ENCODE measurements at places on chromosomes 1 and 21.

GRCh38 chr1:29123053-29123886 is 433 bp downstream of the TMEM200B start:
- no peak for DNase-seq

DNA sequence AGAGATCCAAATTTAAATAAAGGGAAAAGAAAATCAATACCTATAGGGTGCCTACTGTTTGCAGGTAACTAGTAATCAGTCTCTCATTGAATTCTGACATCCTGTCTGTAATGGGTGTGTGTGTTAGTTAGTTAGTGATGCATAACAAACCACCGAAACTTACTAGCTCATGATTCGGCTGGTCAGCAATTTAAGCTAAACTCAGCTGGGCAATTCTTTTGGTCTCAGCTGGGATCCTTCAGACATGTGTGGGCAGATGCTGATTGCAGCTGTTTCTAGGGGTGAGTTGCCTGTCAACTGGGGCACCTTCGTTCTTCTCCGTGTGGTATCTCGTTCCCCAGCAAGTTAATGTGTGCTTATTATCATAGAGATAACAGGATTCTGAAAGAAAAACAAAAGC is 40.2 kb upstream of the ZNF124 start:
- no peak for DNase-seq

GRCh38 chr1:48092401-48092800 is 95.2 kb upstream of the TRABD2B start:
- DNase-seq = no peak

DNA sequence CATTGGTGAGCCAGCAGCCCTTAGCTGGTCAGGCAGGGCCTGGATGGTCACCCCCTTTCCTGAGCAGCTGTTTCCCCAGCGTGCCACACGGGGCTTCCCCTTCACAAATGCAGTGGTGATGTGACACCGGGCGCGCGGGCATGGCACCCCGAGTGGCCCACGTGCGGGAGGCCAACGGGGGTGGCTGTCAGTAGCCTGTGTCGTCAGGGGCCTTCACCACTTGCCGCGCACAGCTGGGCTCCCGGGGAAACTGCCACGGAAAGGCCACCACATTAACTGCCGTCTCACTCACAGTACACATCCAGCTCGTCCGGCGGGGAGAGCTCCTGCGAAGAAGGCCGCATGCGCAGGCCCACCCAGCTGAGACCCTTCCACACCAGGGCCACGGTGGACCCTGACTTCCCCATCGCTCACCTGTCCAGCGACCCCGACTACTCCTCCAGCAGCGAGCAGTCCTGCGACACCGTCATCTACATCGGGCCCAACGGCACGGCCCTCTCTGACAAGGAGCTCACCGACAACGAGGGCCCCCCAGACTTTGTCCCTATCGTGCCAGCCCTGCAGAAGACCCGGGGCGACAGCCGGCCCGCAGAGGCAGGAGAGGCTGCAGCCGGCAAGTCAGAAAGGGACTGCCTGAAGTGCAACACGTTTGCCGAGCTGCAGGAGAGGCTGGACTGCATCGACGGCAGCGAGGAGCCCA is 530.5 kb downstream of the KIF26B start:
- DNase-seq = no peak

DNA sequence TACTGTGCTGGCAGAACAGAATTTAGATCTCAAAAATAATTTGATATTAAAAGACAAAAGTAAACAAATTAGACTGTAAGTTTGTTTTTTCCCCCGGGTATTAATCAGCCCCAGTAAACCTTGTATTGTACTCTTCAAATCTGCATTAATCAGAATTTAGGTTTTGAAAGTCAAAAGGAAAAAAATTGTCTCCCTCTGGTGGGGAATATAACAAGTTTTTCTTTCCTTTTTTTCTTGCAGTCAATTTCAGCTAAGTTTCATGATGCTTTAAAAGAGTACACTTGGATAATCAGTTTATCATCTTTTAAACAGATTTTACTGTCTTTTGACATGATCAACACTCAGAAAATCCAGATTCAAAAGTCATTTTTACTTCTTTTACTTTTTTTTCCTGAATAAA is 134.5 kb upstream of the PKN2 start:
- no peak for DNase-seq

Measured in liver (tissue), 10 donors.